ENCODE measurements at places on chromosomes 3 and 15.
A peak's percentile ranks its signal among the peaks of the same experiment; 100 is the strongest.

DNA sequence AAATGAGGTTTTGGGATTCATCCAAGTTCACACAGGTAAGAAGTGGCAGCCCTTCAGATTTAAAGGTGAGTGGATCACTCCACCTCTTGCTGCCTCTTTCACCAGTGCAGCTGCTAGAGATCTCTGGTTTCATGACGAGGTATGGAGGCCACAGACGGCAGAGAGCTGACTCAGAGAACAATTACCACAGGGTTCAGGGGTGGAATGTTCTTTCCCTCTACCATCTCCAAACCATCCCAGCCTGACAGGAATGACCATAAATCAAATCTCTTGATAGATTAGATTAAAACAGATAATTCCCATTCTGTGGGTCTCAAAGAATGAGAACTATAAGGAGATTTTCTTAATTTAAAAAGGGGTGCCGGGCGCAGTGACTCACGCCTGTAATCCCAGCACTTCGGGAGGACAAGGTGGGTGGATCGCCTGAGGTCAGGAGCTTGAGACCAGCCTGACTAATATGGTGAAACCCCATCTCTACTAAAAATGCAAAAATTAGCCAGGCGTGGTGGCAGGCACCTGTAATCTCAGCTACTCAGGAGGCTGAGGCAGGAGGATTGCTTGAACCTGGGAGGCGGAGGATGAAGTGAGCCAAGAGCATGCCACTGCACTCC, 174.2 kb upstream of the ATP11B start:
- no peak for DNase-seq

GRCh38 chr3:134029734-134030378, at the start of gene SLCO2A1:
Gene SLCO2A1 (minus strand): TSS chr3:134029925. CDS start chr3:134029802, 123 bp downstream.
- DNase-seq: no peak

DNA sequence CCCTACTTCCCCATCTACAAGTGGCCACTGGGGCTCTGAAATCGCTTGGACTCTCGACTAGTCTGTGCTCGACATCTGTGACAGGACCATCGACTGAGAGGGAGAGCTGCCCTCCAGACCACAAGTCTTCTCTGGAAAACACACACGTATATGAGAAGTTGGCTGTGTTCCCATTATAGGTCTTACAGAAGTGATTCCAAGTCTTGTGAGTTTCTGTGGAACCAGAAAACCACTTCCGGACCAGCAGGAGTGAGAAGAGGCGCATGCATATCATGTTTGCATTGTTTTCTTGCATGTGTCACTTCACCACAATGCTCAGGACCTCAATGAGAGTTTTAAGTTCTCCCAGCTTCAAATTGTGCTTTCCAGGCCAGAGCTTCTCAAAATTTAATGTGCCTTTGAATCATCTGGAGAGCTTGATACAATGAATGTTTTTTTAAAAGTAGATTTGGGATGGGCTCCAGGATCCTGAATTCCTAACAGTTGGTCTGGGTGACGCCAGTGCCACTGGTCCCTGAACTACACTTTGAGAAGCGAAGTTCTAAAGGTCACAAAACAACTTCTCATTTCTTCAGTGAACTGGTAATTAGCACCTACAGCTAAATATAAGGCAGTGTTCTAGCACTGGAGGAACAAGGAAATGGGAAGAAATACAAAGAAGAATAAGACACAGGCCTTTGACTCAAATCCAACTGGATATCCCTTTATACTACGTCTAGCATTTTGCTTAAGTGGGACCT, 15.7 kb downstream of the LIPC start:
- no peak for DNase-seq

DNA sequence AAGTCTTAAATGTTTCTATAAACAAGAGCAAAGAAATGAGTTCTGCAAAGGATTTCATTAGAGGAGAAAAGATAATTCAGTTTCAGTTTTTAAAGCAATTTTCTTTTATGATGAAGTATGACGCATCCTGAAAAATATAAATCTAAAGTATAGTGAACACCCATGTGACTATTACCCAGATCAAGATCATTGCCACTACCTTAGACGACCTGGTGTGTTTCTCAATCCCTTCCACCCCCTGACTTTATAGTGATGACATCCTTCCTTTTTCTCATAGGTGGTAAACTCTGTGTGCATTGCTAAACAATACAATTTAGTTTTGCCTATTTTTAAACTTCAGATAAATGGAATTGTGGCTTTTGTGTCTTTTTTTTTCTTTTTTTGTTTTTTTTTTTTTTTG, 8.4 kb downstream of the STT3B start:
- no peak for DNase-seq

- DNase-seq: no peak
These were observed 95.4 kb downstream of the HCN4 start for GRCh38 chr15:73273181-73274002.

DNA sequence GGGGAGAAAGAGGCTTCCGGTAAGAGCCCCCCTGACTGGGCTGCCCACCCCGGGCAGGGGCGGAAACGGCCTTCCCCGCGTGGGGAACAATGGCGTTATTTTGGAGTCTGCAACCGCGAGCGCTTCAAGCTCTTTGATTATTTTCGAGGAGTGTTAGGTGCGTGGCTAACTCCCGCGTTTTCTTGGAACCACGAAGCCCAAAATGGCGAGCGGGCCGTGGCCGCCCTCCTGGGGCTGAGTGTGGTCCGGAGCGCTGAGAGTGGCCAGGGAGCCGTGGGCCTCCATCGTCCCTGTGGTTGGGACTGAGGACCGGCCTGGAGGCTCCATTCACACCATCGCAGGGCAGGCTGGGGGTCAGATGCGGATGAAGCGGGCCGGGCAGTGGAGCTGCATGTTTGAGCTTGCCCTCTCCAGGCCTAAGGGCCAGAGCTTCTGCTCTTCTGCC, 44.6 kb upstream of the POLG start:
- DNase-seq: no peak

- no peak for DNase-seq
These were observed 39.6 kb downstream of the FLNB start for GRCh38 chr3:58047826-58048225.

GRCh38 chr3:112761062-112761638, 85.5 kb downstream of the CD200R1L start:
- DNase-seq: no peak

DNA sequence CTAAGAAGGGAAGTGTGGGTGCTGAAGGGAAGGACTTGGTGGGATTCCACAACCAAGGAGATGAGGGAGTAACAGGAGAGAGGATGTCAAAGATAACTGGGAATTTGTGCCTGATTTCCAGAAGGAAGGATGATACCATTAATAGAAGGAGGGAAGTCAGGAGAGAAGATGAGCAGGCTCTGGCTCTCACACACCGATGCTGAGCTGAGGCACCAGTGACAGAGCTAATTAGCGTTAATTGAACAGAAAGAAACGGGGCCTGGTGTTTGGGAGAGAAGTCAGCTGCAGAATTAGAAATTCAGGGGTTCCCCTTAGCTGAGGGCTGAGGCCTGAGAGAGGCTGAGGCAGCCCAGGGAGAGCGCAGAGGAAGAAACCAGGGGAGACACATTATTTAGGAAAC, 11.9 kb upstream of the PDIA5 start:
- DNase-seq: no peak

- DNase-seq: no peak
These were observed 2.3 kb downstream of the SETD5 start for GRCh38 chr3:9399746-9400145.

DNA sequence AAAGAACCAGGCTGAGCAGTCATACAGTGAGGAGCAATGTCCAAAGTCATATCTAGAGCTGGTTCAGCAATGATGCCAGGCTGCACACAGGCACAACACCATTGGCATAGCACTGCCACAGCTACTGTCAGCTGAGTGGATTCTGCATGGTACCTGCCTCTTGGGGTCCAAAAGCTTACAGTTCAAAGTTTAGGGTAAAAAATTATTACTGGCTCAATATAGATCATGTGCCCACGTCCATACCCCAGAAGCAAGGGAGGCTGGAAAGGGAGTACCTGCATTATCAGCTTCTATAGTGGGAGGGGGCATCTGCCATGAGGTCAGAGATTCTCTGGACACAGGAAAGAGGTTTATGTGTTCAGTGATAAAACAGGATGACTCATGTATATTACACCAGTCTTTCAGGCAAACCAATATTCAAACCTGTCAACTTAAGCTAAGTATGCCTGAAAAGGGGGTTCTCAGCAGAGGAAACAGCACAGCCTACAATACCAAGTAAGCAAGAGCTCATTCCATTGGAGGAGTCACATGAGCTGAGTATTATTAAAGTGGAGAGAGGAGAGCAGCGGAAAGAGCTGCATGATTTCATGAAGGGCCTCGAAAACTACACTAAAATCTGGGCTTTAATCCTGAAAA, 99.0 kb downstream of the ANO10 start:
- DNase-seq: no peak

- DNase-seq: no peak
These were observed 76.2 kb upstream of the CMTM7 start for GRCh38 chr3:32315441-32315840.

DNA sequence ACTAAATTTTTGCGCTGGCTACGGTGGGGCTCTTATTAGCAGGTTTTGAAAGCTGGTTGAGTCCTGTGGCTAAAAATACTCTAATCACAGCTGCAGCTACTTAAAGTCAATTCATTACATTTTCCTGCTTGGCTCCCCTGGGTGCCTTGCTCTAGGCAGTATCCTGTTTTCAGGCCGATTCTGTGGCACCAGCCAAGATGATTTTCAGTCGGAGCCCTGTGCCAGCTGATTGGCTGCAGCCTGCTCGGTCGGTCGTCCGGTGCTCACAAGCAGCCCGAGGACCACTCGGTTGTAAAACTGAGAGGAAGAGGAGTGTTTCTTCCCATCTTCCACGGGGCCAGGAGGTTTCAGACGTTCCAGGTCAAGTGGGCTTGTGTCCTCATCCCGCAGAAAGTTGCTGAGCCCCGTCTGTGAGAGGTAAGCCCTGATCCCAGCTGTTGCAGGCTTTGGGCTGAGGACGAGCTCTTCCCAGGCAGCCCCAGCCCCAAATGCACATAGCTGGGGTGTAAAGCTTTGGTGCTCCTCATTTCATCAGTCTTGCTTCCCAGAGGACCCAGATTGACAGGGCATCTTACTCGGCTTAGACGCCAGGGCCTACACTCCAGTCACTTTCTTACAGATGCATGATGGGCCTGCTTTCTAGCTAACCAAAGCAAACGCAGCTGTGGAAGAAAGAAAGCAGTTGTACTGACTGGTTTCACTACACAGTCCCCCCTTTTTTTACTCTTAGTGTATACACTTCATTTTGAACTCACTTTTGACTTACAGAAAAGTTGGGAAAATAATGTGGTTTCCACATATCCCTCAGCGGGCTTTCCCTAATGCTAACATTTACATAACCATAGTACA, 15.9 kb downstream of the LYSMD4 start:
- DNase-seq: no peak

DNA sequence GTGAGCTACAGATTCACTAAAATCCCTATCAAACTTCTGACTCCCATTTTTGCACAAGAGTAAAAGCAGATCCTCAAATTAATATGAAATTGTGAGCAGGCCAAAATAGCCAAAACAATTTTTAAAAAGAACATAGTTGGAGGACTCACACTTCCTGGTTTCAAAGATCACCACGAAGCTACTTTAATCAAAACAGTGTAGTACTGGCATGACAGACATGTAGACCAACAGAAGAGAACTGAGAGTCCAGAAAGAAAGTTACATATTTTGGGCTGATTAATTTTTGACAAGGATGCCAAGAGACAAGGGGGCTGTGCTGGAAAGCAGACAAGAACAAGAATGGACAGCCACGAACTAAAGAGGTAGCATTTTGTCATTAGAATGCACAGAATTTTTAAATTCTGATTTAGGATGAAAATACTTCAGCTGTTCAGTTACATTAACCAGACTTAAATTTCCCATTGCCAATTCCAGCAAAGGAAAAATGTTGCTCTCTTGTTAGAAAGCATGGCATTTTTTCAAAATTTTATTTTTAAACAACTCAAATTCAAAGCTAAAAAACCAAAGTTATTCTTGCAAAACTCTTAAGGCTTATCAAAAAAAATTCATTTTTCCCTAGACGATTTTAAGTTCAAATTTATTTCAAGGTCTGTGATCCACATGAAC, 14.0 kb downstream of the RYK start:
- no peak for DNase-seq

DNA sequence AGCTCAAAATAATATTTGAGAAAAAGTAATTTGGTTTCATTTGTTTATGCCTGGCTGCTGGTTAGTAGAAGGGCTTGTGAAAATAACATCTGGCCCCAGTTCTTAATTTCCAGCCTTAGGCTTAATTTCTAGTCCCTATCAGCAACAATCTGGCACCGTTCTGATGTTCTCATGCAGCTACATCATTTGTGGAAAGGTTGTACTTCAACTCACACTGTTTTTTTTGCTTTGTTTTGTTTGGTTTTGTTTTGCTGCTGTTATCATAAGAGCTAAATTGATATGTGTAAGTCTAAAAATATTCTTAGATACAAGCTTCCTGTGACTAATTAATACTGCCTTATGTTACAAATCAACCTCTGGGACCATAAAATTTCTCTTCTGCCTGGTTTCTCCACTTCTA, 8.9 kb downstream of the CPA3 start:
- no peak for DNase-seq

DNA sequence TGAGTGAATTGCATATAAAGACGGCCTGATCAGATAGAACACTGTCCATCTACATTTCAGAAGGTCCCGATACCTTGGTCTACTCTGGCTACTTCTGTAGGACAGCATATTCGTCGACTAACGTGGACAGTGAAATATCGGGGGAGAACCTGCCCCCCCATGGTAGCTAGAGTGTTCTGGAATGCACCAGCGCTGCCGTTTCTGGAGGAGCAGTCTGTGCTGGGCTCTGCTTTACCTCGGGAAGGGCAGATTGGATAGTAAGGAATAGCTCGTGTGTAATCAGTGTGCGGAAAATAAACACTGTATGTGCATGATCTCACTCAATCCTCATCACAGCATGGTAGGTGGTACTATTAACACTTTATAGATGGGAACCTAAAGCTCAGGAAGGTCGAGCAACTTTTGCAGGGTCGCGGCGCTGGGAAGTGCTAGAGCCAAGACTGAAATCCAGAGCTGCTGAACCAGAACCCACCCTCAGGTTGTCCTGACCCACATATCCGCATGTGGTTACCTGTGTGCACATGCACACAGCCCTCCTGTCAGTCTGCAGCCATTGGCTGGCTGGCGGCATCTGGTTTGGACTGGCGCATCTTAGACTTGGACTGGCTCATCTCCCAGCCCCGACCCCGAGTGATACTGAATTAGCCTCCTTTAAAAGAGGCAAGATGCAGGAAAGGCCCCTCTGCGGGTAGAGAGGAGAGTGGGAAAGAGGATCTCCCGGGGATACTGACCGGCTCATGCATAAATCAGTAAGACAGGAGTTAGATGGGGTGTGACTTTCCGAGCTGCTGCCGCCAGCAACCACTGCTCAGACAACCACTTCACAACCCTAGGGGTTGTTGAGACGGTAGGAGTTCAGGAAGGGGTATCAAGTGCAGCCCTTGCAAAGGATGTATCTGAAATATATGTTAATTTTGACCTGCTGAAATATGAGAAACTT, 155.0 kb upstream of the BHLHE40 start:
- no peak for DNase-seq

- DNase-seq: peak; percentile 25
These were observed 72.9 kb downstream of the RPL39L start for GRCh38 chr3:187066228-187066995.

GRCh38 chr3:33722191-33722590, 4.1 kb upstream of the CLASP2 start:
- DNase-seq: no peak
